ENCODE measurements at places on chromosomes 7 and 10.
A peak's percentile ranks its signal among the peaks of the same experiment; 100 is the strongest.

GRCh38 chr10:3977761-3978160 is 192.8 kb upstream of the KLF6 start:
- no peak for DNase-seq

- no peak for DNase-seq
These were observed 1.8 kb downstream of the PPP1R35 start for GRCh38 chr7:100434297-100435144.

DNA sequence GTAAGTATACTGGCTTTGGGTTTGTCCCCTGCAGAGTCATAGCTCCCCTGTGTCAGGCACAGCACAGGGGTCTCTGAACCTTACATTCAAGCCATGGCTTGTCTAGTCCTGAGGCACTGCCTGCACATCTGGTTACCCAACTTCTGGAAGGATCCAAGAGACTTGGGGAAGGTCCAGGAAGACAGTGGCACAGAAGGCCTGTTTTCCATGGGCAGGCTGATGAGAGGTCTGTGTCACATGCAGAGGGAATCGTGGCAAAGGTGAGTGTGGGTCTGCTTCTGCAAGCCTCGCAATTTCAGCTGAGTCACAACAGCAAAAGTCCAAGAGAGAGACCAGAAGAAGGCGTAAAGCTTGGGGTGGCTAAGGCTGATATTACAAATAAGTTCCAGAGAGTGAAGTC is 28.4 kb upstream of the BMPR1A start:
- DNase-seq = no peak

GRCh38 chr10:80447436-80448190 is 6.5 kb upstream of the TSPAN14 start:
- no peak for DNase-seq

DNA sequence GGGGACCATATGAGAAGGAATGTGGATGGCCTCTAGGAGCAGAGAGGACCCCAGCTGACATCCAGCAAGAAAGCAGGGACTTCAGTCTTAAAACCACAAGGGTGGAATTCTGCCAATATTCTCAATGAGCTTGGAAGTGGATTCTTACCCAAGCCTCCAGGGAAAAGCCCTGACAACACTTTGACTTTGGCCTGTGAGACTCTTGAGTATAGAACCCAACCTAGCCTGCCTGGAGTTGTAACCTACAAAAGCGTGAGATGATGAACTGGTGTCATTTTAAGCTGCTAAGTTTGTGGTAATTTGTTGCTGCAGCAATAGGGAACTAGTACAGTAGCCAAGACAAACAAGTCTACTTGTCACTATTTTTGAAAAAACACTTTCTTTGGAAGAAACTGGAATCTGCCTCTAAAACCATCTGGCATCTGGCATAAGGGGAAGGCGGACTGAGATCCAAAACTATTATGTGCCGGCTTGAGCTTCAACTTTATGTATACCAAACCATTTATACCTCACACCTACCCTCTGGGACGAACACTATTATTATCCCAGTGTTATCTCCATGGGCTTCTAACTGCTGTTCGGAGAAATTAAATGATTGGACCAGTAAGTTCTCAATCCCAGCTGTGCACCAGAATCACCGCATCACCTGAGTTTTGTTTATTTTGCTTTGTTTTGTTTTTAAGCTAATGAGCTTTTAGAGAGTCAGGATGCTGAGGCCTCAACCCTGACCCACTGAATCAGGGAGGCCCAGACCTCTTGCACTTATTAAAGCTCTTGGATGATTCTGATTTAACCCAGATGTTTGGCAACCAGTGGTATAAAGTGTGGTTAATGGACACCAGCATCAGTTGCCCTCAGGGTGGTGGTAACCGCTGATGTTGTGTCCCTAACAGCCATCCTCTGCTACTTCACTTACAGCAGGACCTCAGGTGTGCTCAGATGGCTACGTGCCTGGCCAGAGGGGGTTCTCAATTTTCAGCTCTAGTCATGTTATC is 83.0 kb downstream of the C1GALT1 start:
- DNase-seq = no peak

GRCh38 chr10:108454224-108454623 is 1289.7 kb upstream of the SORCS1 start:
- DNase-seq = no peak

DNA sequence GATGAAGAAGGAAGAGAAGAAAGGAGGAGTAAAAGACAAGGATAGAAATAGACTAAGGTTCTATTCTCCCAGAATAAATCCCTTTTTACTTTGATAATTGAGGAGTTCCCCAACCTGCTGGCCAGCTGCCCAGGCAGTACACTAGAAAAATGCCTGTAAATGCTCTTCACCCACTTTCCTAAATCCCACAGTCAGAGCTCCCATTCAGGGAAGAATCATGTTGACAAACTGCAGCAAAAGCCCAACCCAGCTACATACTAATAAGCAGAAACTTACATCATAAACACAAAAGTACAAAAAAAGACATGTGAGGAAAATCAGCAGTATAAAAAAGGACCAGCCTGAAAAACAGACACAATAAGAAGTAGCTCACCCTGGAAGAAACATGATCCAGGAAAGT is 15.8 kb upstream of the KDM7A start:
- no peak for DNase-seq

- DNase-seq = no peak
These were observed 95.1 kb upstream of the PALS2 start for GRCh38 chr7:24478137-24478655.

DNA sequence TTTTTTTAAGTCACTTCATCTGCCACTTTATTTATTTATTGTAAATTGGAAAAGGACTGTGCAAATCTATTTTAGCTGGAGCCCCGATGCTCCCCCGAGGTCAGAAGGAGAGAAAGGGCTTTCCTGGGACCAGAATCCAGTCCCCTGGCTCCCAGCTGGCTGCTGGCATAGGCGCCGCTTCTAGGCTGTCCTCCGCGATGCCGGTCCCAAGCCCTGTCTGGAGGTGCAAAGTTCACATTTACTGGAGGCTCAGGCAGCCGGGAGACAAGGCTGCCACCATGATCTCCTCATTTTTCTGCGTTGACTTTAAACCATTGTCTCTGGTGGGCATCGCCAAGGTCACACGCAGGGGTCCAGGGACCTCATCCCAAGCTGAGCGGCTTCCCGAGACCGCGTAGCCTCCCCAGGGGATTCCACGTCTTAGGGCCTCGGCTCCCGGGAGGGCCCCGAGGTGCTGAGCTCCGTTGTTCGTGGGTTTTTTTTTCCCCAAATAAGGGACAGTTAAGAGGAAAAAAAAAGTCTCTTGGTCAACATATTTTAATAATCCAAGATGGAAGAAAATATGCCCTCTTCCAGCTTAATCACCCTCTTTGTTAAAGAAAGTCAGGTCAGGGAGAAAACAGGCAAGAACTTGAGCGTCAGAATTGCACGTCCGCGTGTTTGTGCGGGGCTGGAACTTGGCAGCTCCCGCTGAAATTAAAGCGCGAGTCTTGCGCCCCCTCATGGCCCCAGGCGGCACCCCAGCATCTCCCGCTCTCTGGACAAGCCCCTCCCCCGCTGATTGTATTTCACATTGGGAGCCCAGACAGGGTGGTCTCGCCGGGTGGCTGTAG is 11.9 kb downstream of the RGR start:
- DNase-seq = peak; percentile 44

GRCh38 chr7:47266131-47266706 is 315.7 kb downstream of the TNS3 start:
- peak; percentile 29 for DNase-seq

DNA sequence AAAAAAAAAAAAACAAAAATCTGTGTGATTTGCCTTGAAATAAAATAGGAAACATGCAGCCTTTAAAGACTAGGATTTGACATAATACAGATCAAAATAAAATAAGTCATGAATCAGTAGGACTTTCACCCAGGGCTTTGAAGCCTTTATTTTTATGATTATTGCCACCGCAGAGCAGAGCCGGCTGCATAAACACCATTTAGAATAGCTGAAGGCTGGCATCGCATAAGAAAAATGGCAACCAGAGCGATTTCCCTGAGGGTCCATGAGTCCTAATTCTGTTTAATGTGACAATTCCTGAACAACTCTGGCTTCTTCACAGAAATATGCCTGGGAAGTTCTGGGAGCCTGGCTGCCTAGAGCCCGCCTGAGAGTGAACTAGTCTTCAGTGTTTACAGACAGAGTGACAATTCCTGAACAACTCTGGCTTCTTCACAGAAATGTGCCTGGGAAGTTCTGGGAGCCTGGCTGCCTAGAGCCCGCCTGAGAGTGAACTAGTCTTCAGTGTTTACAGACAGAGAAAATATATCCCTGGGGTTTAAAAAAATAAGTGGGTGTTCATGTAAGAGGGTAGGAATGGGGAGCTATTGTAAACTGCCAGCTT is 112.0 kb downstream of the EEPD1 start:
- no peak for DNase-seq

- DNase-seq = no peak
These were observed 20.7 kb downstream of the LRRC4 start for GRCh38 chr7:128010391-128011127.

- no peak for DNase-seq
These were observed 183.9 kb downstream of the TCERG1L start for GRCh38 chr10:131127610-131128009.

DNA sequence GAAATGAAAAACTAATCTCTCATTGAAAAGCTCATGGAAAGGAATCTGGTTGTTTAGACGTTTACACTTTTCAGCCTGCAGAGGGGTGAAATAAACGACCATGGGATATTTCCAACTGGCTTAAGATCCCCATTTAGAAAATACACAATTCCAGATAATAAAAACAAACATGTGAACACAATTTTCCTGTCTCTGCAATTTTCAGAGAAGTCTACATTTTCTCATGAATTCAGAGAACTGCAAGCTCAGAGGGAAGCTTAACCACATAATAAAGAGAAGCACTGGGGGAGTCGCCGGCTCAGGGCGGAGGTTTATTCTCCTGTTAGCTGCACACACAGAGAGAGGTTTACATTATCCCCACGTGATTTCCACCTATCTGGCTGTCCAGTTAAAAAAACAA is 215.2 kb downstream of the FANK1 start:
- DNase-seq = no peak

All from stimulated activated CD4-positive, alpha-beta T cell treated with anti-CD3 and anti-CD28 coated beads, Interleukin-4, amount 100 ng/mL, for 48 hours (primary cell).